ENCODE measurements at places on chromosomes 16 and 17.

DNA sequence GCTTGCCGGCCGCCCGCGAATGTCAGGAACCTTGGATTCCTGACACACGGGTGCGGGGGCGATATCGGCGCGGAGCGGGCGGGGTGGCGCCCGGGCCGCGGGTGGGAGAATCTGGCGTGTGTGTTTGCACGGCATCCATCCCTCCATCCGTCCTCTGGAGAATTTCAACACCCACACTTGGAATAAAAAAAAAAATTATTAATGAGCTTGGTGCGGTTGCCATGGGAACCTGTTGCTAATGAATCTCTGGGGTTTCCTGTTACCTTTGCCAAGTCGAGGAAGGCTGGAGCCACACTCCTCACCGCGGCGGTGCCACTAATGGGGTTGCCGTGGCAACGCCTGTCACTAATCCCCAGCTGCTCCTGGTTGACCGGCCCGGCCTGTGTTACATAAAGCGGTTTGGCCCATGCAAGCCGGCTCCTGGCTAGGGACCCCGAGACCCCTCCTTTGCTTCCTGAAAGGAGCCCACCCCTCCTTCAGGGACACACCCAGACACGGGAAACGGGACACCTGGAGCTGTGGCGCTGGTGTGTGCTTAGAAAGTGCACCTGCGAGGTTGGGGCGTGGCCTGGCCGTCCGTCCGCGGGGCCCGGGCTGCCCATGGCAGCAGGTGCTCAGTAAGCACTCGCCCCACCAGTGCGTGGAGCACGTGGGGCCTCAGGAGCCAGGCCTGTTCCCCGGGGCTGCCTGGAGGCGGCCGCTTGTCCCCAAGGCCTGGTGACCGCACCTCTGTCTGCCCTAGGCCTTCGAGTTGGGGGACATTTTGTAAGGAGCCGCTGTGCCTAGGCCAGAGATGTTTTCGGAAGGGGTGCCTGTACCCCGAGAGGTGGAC, 14.6 kb downstream of the CACNA1H start:
- no peak for DNase-seq

DNA sequence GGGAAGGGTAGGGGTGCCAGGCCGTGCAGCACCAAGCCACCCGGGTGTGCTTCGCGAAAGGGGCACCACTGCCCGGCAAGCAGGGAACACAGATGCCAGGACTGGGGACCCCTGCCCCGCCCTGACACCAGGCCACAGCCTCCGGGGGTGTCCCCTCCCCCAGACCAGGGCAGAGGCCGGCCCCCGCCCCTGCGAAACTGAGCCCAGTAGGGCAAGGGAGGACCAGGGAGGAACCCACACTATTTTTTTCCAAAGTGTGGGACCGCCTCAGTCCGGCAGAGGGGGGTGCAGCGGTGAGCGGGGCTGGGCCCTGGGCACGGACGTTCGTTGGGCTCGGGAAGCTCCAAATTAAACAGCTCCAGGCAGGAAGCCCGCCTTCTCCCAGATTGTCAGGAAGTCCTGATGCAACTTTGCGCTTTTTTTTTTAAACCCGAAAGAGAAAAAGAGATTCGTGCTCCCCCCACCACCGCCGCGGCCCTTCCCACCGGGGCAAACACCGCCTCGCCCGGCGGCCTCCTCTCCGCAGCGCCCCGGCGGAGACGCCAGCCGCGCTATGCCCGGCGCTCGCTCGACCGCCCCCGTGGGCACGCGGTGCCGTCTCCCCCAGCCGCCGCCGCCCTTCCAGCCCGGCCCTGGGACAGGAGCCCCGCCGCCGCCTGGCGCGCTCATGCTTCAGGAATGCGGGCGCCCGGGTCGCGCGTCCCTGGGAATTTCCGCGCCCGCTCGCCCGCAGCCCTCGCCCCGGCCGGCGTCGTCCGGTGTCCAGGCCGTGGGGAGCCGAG, 755 bp downstream of the PIEZO1 start:
- DNase-seq = no peak

- no peak for DNase-seq
Observed at GRCh38 chr17:44084131-44084538, 13.6 kb downstream of the G6PC3 start.

DNA sequence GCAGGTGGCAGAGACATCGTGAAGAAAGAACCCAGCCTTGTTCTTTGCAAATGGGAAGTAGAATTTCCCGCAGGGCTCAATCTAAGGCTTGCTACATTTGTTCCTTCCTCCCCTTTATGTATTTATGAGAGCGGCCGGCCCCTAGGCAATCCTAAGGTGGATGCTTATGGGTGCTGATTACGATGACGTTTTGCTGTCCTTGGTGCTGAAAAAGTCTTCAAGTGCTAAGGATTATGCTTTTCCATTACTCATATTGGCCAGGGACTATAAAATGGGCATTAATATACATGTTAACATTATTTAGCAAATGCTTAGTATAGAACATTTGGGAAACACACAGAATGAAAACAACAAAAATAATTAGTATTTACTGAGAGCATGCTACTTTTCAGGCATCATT, 313.3 kb upstream of the XYLT1 start:
- no peak for DNase-seq

GRCh38 chr17:78966123-78966813, 13.5 kb downstream of the LGALS3BP start:
- DNase-seq = no peak

- peak; percentile 5 for DNase-seq
Observed at GRCh38 chr17:12789481-12790248, at the start of gene ARHGAP44. ARHGAP44 (plus strand) TSS chr17:12789498; CDS start chr17:12789839, 341 bp downstream.

- DNase-seq = peak; percentile 89
Observed at GRCh38 chr16:17222871-17223401, 247.8 kb downstream of the XYLT1 start.

GRCh38 chr16:65121870-65122723, at the start of gene CDH11:
CDH11 (minus strand) TSS chr16:65122063; CDS start chr16:65004869, 117,194 bp downstream.
- no peak for DNase-seq

- DNase-seq = no peak
Observed at GRCh38 chr17:986322-986929, 6.8 kb upstream of the NXN start.

All from NCI-H2227 treated with DMSO at 0.1 percent for 48 hours (cell line).